Activated T-cell treated with anti-CD3 and anti-CD28 coated beads, Interleukin-2, amount 50 U/mL, for 48 hours (primary cell): ENCODE measurements at places on chromosomes 2 and 18.

DNA sequence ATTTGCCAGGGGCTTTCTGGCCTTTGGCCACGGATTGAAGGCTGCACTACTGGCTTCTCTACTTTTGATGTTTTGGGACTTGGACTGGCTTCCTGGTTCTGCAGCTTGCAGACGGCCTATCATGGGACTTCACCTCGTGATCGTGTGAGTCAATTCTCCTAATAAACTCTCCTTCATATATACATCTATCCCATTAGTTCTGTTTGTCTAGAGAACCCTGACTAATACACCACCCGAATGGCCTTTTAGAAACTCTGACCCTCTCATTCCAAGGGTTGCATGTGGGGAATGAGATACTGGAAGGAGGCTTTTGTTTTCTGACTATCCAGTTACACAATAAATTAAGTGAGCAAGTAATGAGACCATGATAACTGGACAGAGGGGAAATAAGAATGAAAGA lies 430.7 kb downstream of the CDH2 start:
- DNase-seq = no peak

GRCh38 chr2:170454471-170455372 lies 260.4 kb upstream of the SP5 start:
- no peak for DNase-seq

DNA sequence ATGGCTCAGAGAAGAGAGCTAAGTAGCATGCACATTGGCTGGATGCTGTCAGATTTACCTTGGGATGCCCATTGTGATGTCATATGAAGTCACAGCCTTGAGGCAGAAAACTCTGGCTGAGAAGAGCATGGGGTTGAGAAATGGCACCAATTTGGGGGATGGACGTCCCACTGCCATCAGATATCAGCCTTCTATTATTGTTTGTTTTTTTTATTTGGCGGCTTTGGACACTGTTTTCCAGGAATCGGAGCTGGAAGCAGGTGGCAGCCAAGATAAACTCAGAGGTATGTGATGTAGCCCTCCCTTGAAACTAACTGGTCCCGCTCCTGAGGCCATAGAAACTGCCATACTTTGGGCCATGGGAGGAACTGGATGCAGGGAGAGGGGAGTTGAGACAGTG lies 40.6 kb downstream of the GCKR start:
- no peak for DNase-seq

DNA sequence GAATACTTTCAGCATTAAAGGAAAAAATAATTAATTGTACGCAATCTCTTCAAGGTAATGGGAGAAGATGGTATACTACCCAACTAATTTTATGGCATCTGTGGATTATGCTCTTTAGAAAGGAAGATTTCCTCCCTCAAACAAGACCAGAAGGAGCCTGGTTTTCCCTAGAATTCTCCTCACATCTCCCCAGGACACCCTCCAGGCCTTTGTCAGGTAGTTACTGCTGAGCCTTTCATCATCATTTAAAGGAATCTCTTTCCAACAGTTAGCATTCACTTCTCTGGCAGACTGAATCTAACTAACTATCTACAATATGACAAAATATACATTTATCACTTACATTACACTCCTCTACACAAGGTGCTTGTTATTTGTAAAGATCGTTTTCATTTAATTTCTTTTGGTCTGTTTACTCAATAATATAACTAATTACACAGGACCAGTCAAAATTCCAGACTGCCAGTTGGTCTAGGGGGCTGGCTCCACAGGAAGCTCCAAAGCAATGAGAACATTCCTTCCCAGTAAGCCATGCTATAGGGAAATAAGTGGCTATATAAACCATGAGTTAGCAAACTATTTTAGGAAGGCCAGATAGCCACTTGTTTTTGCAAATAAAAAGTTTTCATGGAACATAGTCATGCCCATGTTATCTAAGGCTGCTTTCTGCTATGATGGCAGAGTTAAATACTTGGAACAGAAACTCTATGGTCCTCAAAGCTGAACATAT lies 19.1 kb downstream of the ZNF24 start:
- no peak for DNase-seq

DNA sequence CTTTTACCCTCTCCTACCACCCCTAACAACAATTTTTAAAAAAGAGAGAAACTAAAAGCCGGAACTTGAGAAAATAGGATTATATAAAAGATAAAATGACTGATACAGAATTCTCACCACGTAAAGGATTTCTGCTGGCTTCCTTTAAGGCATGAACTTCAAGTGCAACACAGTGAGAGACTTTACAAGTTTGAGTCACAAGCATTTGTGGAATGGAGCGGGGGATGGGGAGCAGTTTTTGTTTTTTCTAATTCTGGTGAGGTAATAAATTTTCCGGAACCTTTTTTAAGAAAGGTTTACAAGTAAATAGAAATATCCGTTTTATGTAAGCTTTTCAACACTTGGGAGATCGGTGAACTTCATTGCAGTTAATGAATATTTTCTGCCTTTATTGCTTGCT lies 1.8 kb upstream of the CDH2 start:
- no peak for DNase-seq

DNA sequence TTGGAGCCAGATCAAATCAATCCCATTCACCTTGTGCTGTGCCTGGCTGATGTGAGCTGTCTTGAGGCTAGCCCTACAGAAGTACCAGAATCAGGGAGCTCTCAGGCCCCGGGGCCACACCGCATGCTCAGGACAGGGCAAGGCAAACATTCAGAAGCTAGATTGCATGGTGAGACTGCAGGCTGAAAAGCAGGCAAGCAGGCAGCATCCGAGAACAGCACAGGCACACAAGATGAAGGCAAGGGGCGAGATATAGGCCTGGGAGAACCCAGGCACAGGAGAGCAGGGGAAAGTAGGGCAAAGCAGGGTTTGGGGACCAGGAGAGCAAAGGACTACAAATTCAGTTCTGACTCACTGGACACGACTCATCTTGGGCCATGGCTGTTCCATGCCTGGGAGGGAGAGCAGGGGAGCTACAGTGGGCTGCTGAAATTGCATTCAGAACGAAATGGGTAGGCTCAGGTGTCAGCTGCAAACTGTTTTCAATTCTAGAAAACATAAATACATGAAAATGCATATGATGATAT lies 59.6 kb downstream of the GALNT14 start:
- no peak for DNase-seq
